ENCODE measurements at places on chromosomes 1 and 21.

- DNase-seq = peak; percentile 88
Measured at GRCh38 chr1:16440470-16441281, at the start of gene NECAP2. Gene NECAP2, plus strand, starts transcription at chr1:16440724. Its CDS starts 38 bp downstream, at chr1:16440762.

GRCh38 chr1:165875171-165875570, 47.8 kb downstream of the UCK2 start:
- no peak for DNase-seq

GRCh38 chr1:214623430-214623829, 20.4 kb downstream of the CENPF start:
- DNase-seq = no peak

- no peak for DNase-seq
Measured at GRCh38 chr1:152034654-152035538, 1.9 kb downstream of the S100A11 start.

GRCh38 chr21:28871388-28872010, 121.2 kb downstream of the LTN1 start:
- DNase-seq = no peak

DNA sequence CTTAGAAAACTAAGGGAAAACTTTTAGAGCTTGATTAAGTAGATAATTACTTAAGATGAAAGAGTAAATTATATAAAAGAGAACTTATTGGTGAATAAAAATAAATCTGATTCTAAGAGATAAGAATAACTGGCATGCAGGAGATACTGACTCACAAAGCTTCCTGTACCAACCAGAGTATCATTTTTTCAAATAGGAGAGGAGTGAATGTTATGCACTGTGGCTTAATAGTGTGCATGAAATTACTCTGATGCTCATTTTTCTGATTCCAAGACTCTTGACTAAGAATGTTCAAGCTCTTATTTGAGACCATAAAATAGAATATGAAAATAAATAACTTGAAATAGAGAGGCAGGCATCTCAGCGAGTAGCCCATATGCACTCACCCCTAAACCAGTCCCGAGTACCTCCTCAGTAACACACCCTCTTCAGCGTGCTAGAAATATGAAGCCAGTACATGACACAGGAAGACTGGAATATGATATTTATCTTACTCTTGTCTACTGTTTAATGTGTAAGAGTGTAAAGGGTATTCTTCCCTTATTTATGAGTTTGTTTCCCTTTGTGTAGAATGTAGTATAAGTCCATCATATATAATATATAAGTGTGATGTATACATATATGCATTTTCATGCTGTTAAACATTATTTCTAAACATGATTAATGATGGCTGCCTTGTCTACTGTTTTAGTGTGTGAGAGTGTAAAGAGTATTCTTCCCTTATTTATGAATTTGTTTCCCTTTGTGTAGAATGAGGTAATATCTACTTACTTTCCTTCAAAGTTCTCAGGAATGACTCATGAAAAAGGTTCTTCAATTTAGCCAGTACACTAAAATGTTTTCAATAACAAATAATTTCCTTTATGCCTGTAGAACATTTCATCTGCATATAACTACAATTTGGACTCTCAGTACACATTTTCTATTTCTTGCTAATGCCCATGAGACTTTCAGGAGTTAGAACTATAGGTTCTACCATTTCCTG, 99.2 kb upstream of the PALMD start:
- DNase-seq = no peak

- no peak for DNase-seq
Measured at GRCh38 chr1:111776391-111776790, 20.7 kb downstream of the DDX20 start.

DNA sequence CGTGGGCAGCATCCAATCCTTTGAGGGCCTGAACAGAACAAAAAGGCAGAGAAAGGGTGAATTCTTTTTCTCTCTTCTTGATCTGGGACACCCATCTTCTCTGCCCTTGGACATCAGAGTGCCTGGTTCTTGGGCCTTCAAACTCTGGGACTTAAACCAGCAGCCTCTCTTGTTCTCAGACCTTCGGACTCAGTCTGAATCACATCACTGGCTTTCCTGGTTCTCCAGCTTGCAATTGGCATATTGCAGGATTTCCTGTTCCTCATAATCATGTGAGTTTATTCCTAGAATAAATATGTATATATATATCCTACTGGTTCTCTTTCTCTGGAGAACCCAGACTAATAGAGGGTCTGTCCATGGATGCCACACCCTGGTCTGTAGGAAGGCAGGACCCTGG, 16.3 kb upstream of the TENT5C start:
- DNase-seq = no peak

DNA sequence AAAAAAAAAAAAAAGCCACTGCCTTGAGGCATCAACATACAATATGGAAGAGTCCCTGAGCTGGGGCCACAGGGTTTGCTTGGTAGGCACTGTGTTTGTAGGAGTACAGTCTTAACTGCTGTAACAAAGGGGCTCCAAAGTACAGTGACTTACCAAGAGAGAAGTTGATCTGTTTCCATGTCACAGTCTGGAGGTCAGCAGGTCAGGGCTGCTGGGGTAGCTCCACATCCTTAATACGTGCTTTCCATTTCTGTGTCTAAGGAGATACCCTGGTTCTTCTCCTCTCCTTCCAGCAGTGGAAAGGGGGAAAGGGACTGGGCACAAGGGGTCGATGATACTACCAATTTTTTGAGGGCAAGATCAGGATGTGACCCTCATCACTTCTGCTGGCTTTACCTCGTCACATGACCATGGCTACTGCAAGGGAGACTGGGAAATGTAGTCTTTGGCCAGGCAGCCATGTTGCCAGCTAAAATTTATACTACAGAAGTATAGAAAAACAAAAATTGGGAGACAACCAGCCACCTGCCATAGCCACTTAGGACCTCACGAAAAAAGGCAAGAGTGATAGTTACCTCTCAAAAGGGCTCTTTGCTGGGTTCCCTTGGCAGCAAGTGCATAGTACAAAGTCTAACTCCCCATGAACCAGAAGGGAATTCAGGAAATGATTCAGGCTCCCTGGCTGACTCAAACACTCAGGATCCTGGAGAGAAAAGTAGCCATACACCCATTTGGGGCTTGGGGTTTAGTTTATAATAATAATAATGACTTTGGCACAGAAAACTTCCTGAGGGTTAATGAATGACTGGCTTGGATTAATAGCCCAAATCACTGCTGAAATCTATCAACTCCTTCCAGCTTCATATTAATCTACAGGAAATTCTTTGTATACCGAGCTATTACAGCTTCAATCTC, 52.7 kb upstream of the ATP5PO start:
- DNase-seq = peak; percentile 41

- DNase-seq = no peak
Measured at GRCh38 chr21:15943009-15943666, 213.4 kb downstream of the USP25 start.

- DNase-seq = no peak
Measured at GRCh38 chr1:178030467-178030866, 60.6 kb upstream of the SEC16B start.

DNA sequence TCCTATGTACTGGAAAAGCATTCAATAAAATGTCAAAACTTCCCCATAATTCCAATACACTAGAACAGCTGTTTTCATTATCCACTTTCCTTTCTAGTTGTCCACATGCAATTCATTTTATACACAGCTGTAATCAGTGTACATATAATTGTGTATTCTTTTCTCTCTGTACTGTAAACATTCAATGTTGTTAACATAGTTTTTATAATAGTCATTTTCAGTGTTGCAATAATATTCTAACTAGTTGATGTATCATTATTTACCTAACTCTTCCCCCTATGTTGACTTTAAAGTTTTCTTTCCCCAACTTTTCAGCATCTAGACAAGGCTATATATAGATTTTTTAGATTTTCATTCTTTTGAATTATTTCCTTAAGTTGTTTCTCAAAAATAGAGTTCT, 44.4 kb downstream of the DIPK1A start:
- DNase-seq = no peak

GRCh38 chr1:145985502-145986439, 10.6 kb downstream of the TXNIP start:
- peak; percentile 22 for DNase-seq

- peak; percentile 27 for DNase-seq
Measured at GRCh38 chr1:197327776-197328364, 59.8 kb downstream of the CRB1 start.

DNA sequence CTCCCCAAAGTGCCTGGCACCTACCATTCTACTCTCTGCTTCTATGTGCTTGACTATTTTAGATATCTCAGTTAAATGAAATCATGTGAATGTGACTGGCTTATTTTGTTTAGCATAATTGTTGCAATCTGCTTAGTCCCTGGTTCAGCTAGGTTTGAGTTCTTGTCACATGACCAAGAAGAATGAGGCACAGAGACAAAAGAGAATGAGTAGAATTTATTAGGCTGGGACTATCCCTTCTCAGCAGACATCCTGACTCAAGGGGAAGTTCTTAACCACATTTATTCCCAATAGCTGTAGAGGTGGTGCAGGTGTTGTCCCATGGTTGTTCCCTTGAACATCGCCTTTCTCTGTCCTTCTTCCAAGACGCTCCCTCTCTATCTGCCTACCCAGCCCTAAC, 1485.7 kb downstream of the KCNT2 start:
- DNase-seq = no peak

DNA sequence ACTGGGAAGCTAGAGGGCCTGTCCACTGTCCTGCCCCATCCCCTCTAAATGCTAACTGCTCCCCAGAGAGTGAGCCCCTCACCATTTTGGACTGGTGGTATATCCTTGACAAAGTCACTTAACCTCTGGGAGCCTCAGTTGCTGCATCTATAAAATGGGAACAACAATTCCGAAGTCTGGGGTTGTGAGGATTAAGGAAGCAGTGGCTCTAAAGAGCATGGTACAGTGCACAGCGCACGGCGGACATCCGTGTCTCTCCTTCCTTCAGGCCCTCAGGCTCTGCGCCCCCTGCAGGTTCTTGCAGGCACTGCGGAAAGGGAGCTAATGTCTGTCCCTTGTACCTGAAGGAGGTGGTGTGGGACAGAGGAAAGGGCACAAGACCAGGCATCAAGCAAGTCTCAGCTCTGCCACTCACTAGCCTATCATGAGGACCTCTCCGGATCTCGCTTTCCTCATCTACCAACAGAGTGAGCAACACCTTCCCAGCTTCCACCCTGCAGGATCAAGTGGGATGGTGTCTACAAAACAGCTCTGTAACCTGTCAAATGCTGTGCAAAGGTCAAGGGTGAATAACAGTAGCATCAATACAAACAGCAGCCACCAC, 20.1 kb downstream of the ECE1 start:
- no peak for DNase-seq

DNA sequence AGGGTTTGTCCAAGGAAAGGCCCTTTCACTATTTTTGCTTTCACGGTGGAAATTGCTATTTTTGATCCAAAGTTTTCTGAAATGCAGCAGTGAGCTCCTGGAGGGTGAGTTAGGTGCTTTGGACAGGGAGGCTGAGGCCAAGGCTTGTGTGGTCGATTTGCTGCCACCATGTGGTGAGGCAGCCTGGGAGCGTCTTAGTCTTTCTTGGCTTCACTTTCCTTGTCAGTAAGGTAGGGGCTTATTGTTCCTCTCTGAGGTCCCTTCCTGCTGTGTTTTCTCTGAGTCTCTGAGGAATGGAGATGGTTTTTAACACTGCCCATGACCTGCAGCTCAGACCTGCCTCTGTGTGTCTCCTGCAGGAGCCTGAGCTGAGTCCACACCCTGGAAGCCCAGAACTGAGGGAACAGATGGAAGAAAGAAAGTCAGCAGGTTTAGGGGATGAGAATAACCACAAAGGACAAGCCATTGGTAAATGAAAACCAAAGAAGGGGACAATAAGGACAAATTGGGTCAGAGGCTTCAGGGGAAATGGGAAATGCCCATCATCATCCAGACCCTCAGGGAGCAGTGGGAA, 20.1 kb upstream of the S100A10 start:
- DNase-seq = no peak

DNA sequence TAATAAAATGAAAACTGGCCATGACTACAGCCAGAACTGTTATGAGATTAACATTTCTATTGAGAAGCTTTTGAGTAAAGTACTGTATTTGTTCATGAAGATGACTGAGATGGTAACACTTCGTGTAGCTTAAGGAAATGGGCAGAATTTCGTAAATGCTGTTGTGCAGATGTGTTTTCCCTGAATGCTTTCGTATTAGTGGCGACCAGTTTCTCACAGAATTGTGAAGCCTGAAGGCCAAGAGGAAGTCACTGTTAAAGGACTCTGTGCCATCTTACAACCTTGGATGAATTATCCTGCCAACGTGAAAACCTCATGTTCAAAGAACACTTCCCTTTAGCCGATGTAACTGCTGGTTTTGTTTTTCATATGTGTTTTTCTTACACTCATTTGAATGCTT, 164.0 kb downstream of the NEK7 start:
- no peak for DNase-seq

DNA sequence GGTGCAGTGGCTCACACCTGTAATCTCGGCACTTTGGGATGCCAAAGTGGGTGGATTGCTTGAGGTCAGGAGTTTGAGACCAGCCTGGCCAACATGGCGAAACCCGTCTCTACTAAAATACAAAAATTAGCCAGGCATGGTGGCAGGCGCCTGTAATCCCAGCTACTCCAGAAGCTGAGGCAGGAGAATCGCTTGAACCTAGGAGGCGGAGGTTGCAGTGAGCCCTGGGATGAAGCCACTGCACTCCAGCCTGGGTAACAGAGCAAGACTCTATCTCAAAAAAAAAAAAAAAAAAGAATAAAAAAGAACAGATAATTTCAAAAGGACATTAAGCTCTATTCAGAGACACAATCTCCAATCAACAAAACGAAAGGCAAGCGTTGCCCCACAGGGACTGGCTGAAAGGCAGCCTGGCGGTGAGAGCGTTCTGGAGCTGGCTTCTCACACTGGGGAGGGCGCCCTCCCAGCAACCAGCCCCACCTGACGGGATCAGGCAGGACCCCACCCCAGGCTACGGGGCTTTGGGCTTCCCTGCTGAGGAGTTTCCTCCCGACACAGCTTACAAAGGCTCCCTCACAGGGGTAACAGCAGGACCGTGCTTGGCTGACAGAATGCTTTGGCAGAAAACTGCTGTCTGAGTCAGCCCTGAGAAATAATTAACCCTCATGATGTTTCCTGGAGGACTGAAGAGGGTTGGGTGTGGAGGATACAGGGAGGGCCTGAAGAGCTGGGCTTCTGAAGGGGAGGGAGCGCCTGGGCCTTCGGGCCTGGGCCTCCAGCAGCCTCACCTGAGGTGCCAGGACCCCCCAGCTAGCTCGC, 31.1 kb upstream of the SRP9 start:
- DNase-seq = peak; percentile 97

GRCh38 chr1:220696226-220696862, 6.2 kb downstream of the C1orf115 start:
- no peak for DNase-seq
